ENCODE measurements at places on chromosomes 4 and X.

GRCh38 chrX:13742397-13743176, 8.0 kb downstream of the OFD1 start:
- DNase-seq = peak; percentile 38

GRCh38 chr4:6749340-6750171, 33.0 kb upstream of the KIAA0232 start:
- no peak for DNase-seq

GRCh38 chrX:15215366-15215765, 54.5 kb downstream of the ASB9 start:
- no peak for DNase-seq

GRCh38 chr4:156512622-156513021, 459.0 kb downstream of the PDGFC start:
- no peak for DNase-seq

GRCh38 chrX:114774691-114775090, 190.8 kb downstream of the HTR2C start:
- DNase-seq = no peak

DNA sequence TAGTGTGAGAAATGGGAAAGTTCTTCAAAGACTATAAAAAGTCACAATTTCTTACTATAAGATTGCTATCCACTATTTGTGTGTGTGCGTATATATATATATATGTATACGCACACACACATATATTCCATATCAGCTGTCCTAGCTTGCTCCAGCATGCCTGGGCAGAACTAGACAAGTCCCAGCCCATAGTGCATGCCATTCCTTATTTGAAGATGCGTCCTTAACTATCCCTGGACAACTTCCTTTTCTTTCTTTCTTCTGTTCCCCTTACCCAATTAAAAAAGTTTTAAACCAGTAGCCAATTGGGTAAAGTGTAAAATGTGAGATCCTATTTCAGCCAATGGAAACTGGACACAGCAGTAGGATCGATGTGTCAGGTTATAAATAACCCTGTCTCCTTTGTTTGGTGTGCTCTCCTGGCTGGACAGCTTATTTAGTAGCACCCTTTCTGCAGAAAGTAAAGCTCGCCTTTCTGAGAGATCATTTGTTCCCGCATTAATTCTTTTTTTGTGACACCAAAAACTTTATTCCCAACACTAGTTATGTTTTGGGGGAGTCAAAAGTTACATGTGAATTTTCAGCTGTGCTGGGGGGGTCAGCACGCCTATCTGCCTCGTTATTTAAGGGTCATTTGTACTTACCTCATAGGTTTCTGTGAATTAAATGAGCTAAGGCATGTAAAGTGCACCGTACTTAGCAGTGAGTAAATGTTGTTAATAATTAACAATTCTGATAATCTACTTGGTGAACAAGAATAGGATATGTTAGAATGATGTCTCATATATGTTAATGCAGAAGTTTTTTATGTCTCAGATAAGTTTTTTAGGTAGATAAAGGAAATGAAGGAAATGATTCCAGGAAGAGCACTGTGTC, 40.9 kb downstream of the KDM6A start:
- DNase-seq = no peak

DNA sequence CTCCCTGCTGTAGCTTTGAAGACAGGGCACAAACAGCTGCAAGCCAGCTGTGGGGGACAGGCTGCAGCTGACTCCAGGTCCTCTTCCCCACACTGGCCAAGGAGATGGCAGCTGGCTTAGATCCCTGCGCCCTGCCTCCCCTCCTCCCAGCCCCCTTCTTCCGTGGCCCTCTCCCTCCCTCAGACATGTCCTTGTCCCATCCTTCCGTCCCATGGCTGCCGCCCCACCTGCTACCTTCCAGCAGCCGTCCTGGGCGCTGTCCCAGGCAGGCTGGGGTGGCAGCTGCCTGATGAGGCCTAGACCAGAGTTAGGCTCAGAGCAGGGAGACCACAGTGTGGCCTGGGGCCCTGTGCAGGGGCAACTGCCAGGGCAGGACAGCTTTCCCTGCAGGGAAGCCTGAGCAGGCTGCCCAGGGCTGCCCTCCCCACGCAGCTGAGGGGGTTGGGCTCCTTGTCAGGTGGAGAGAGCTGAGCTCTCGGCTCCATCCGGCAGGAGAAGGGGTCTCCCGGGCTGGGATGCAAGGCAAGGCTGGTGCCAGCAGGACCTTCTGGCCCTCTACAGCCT, 3.3 kb upstream of the BGN start:
- DNase-seq = no peak

DNA sequence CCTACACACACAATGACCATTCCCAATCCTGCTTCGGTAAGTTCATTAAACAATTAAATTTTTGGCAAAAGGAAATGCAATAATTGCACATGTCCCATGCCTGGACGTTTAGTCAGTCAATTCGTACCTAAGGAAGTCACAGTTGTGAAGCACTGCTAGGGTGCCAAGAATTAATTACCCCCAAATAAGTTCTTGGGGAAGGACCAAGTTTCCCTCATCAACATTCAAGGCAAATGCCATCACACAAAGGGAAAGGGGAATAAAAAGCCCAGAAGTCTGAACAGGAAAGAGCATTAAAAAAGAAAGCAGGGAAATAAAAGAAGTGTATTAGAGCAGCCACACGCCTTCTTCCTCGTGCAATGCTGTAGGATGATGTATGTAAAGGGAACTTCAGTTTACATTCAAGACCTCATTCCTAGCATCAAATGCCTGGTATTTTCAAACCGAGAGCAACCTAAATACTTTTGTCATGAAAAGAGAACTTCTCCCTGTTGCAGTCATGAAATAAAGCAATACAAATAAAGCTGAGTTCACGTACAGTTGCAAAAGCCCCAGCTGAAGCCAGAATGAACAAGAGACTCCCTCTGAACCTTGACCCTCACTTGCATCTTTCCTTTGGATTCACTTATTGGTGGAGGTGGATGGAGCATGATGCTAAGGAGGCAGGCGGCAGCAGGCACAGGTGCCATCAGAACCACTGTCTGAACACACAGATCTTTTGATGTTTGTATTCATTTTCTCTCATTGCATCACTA, 124.0 kb upstream of the PPARGC1A start:
- DNase-seq = no peak

- DNase-seq = no peak
These were observed 5.1 kb upstream of the MCUB start for GRCh38 chr4:109554971-109555370.

DNA sequence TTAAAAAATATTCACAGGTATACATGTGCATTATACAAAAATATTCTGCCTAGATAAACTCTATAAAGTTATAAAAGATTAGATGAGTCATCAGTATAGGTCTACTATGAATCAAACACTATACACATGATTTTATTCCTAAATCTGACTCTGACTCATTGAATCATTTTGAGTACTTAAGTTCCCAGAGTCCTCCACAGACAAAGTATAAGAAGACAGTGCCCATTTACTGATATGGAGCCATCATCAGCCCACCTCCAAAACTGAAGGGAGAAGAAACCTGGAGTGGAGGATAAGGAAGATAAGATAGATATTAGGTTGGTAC, 28.7 kb upstream of the ANTXR2 start:
- no peak for DNase-seq

GRCh38 chr4:104022226-104022625, 302.4 kb upstream of the TACR3 start:
- no peak for DNase-seq

DNA sequence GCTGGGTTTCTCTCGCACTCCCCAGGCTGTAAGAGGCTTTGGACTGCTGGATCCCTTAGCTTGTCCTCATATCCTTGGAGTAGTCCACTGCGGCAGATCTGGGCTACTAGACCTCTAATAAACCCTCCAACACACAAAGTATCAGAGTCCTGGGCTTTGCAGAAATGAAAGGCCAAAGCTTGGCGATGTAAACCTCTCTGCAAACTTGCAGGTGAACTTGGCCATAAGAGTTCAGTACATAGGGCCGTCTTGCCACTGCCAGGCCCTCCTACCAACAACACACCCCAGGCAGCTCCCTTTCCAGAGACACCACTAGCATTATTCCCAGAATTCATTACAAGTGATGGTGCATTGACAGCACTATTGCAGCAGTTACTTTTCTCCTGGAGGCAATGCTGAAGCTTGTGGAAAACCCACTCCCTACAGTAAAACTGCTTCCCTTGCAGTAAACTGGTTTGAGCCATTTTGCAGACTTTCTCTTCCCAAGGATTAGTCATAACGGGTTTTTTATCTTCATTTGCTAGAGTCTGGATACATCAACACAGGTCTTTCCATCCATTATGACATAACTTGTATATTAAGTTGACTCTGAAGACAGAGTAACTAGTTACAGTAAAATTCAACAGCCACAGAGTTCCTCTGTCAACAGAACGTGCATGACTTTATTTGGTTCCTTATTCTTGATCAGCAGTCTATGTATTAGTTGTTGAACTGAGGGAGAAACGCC, 2.4 kb downstream of the ANKRD50 start:
- no peak for DNase-seq

- no peak for DNase-seq
These were observed 2.1 kb downstream of the MTM1 start for GRCh38 chrX:150570512-150570911.

DNA sequence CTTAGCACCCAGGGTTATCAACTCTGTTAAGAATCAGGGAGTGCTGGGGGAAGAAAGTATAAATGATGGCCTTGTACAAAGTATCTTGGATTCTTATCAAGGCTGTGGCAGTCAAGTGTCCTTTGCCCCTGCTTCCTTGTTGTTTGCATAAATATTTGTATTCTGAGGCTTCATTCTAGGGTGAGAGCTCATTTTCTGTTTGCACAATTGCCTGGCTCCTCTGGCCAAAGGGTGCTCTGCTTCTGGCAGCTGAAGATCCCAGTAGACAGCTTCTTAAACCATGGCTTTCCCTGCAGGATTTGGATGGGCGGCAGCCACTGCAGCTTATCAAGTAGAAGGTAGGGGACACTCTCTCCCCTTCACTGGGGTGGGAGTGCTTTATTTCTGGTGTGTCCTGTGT, at the start of gene GBA3:
Gene GBA3, plus strand, starts transcription at position 202 of the 400 bp plus-strand sequence.
- DNase-seq = no peak

GRCh38 chrX:120559804-120560203, 958 bp downstream of the CUL4B start:
- DNase-seq = no peak

DNA sequence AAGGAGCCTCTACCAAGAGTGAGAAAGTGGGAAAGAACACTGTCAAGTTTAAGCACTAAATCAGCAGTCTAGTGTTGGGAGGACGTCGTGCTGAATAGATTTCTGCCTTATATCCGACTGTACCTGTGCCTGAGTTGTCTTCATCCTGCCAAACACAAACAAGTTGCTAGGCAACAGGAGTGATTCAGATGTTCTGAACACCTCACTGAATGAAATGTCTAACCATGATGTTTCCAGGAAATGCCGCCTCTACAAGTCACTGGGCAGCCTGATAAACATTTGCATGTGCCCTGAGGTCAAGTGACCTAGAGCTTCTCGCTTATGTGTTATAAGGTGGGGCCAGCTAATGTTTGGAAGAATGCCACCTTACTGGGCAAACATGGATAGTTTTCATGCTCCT, 37.9 kb downstream of the SGMS2 start:
- DNase-seq = no peak

GRCh38 chr4:141473026-141473540, 163.3 kb upstream of the IL15 start:
- DNase-seq = no peak

- no peak for DNase-seq
These were observed 18.4 kb upstream of the MANBA start for GRCh38 chr4:102779204-102779603.

- DNase-seq = no peak
These were observed 20.4 kb downstream of the PAPSS1 start for GRCh38 chr4:107699466-107700206.

- DNase-seq = no peak
These were observed 7.6 kb downstream of the CPLX1 start for GRCh38 chr4:818106-818921.

GRCh38 chr4:3123181-3123671, 48.7 kb downstream of the HTT start:
- DNase-seq = no peak

DNA sequence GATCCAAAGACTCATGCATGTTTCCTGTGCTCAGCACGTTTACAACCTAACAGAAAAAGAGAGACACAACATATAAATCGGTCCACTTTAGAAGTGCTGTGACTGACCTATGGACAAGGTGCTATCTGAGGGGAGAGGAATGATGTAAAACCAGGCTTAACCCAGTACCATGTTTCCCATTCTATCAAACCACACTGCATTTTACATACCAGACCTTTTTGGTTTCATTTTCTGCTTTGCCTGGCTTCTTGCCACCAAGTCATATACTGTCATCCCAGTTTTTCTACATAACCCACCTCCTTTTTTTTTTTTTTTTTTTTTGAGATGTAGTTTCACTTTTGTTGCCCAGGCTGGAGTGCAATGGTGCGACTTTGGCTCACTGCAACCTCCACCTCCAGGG, 82.2 kb downstream of the KLF8 start:
- no peak for DNase-seq

DNA sequence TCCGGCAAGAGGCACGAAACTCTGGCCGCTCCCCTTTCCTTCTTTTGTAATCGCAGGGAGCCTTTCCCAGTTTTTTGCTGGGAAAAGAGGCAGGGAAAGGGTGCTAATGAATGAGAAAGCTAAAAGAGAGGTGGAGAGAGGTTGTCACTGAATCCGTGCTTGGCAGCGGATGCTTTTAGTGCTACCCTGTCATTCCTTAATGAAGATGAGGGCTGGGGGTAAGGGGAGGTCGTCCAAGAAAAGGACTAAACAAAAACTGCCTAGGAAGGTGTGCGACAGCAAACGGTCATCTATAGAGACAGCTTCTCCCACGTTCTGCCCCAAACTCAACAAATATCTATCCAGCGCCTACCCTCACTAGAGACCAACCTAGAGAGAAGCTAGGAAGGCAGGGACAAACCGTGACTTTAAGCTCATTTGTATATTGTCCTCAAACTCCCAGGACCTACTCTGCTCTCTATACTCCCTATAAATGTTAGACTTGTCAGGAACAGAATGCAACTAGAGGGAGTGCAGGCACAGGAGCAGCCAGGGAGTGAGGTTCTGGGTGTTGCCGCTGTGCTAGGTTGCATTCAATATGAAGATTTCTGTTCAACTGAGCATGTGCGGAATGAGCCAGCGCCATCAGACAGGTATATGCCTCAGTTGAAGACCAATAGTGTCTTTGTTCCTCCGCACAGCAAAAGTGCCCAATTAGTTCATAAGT, 777 bp upstream of the CASK start:
- no peak for DNase-seq

GRCh38 chrX:11380187-11380844, 87.1 kb downstream of the AMELX start:
- DNase-seq = no peak

DNA sequence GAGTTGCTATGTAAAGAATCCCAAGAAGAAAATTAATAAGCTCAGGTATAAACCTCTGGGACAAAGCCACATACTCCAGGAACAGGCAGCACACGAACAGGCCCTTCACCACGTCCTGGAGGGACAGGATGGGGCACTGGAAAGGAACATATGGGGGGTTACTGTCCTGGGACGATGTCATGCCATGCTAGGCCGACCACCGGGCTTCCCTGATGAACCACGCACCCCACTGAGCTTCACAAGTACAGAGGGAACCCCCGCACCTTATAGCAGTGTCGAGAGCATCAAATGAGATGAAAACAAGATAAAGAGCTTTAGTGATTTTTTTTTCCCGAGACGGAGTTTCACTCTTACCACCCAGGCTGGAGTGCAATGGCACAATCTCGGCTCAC, 19.1 kb downstream of the NOP14 start:
- DNase-seq = no peak

Data from activated CD4-positive, alpha-beta T cell treated with anti-CD3 and anti-CD28 coated beads, Interleukin-2, amount 50 U/mL, for 4 hours (primary cell).